ENCODE measurements at places on chromosomes 6 and 20.

DNA sequence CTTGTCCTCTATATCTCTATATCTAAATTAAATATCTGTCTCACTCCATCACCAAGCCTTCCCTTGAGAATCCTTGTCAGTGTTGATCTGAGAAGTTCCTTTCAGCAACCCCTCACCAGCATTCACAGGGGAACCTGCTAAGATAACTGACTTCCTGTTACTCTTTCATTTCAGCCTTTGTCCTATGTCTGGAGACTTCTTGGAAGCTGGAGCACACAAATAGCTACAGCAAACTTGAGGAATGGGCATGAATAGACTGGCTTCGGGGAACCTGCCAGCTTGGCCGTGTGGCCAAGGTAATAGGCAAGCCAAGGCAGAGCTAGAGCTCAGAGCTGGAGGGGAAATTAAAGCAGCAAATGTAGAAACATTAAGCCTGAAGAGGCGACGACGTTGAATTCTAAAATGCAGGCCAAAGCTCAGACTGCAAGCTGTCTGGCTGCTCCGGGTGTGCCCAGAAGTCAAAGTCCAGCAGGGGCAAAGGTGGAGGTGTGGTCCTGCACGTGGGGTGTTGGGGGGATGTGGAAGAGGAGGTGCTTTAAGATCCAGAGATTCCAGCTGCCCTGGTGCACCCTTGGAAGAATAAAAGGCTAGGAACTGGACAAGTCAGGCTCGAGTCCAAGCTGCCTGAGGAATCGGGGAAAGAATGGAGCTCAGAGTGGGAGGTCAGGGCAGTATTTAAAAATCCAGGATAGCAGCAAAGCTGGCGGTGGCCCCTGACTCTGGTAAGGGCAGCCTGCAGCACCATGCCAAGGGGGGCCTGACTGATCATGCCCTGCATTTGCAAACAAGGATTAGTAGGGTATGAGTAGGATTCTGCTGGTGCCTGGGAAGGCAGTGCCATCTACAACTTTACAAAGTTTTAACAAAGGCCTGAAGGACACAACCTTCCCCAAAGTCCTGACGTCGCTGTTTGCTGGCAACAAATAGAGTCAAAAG, 185.0 kb upstream of the SGK1 start:
- no peak for DNase-seq

- no peak for DNase-seq
Measured at GRCh38 chr6:159609652-159610178, 83.3 kb downstream of the SOD2 start.

GRCh38 chr6:166782520-166782919, 155.5 kb upstream of the RPS6KA2 start:
- no peak for DNase-seq

- DNase-seq: no peak
Measured at GRCh38 chr20:16647875-16648597, 74.8 kb upstream of the KIF16B start.

- DNase-seq: no peak
Measured at GRCh38 chr6:155261111-155261900, 2.5 kb upstream of the CLDN20 start.

GRCh38 chr6:47292027-47292426, 17.7 kb downstream of the TNFRSF21 start:
- no peak for DNase-seq

- DNase-seq: no peak
Measured at GRCh38 chr6:145960918-145961589, 3.1 kb downstream of the SHPRH start.

DNA sequence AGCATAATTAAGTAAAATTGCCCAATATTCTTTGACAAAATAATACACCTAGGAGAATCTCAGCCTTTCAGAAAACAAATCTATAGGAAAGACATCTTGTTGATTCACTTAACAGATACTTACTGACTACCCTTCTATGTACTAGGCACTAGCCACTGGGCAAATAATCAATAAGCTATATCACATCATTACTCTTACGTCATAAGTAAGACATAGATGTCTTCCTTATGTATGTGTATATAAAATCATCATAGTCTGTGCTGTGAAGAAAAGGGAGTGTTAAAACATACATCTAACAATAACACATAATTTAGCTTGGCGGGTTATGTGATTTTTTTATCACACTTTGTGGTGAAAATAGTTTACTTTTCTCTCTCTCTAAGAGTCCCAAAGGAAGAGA, 733.9 kb downstream of the EYS start:
- no peak for DNase-seq

GRCh38 chr6:98980819-98981218, 33.1 kb upstream of the FBXL4 start:
- no peak for DNase-seq

- DNase-seq: no peak
Measured at GRCh38 chr6:3698021-3698420, 53.5 kb downstream of the PXDC1 start.

GRCh38 chr6:145866456-145867396, 52.1 kb upstream of the FBXO30 start:
- DNase-seq: no peak

- DNase-seq: no peak
Measured at GRCh38 chr6:6918216-6918983, 189.4 kb upstream of the RREB1 start.

GRCh38 chr6:125370343-125370742, 68.6 kb upstream of the HDDC2 start:
- DNase-seq: no peak

GRCh38 chr20:63416631-63417030, 55.5 kb upstream of the CHRNA4 start:
- no peak for DNase-seq

GRCh38 chr6:43492673-43493072, 15.3 kb downstream of the TJAP1 start:
- no peak for DNase-seq

DNA sequence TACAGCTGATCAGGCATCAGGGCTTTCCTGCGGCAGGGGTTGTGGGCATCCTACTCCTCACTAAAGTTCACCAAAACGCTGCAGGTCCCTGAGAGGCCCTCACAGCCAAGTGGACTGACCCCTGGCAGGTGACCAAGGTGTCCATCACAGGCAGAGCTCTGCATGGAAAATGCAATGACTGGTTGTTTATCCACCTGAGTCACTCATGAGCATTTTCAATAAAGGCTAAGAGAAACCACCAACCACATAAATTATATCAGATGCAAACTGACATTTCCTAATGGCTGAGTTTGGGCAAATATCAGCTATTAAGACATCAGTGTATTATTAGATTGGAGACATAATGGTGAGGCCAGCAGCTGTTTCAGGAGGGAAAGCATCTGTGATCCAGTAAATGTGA, 152.7 kb upstream of the SYNDIG1 start:
- DNase-seq: no peak
